Sciatic nerve (tissue), 2 donors: ENCODE measurements at places on chromosomes 3 and 15. TPM values are rescaled to one million over a fixed set of nuclear protein-coding genes. Genes with fewer than 3 reads are reported as not detected.

- DNase-seq = no peak
Observed at GRCh38 chr3:123876858-123877257, 7.3 kb downstream of the MYLK start.

ARHGEF26 gene
- 23.9 TPM for total RNA-seq

GRCh38 chr3:123297627-123297899, 95.8 kb downstream of the SEC22A start:
- DNase-seq = no peak

- DNase-seq = no peak
Observed at GRCh38 chr15:100205549-100206295, 136.1 kb downstream of the ADAMTS17 start.

BMF gene
- 15.0 TPM for total RNA-seq

GRCh38 chr3:30587904-30588303, 18.5 kb upstream of the TGFBR2 start:
- no peak for DNase-seq

DNA sequence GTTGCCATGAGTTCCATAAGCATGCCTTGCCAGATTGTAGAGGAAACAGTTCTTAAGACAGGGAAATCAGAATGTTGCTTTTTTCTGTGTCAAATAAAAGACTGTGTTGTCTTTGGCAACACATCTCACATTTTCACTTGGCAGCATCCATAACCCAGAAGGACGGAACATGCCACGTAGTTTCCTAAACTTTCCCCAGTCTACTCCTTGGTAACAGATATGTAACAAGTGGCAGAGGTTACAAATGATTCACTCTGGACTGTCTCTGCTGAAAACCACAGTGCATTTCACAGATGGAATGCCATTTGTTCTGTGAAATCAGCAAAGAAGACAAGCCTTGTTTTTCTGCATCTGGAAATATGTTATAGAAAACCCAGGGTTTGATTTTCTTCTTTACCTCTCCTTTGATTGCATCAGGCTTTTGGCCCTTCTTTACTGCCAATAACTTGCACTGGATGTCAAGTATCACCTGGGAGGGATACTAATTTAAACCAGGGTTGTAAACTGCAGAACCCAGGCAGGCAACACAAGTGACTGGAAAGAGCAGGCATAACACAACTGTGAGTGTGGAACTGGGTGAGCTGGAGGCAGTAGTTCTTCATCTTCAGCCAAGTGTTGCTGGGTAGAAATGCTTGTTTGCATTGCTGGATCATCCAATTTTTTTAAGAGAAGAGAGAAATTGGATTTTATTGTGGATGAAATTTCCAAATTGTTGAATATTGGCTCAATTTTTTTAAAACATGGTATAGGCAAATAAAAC, 124.4 kb upstream of the FOXB1 start:
- no peak for DNase-seq

REC114 gene
- total RNA-seq = not detected

DNA sequence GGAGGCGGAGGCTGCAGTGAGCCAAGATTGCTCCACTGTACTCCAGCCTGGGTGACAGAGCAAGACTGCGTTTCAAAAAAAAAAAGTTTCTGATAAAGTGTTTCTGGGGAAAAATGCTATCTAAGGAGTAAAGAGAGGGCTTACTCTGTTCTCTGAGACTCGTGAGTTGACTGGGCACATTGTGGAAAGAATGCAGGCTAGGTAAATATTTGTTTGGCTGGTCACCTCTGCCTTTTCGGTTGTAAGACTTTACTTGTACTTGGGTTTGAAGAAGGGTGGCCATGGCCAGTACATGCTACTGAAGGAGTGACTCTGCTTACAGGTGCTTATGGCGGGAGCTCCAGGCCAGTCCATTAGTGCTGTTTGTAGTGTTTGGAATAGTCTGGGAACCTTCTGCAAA, 68.7 kb downstream of the RUBCN start:
- DNase-seq = no peak

CLRN1 gene
- not detected for total RNA-seq

DNA sequence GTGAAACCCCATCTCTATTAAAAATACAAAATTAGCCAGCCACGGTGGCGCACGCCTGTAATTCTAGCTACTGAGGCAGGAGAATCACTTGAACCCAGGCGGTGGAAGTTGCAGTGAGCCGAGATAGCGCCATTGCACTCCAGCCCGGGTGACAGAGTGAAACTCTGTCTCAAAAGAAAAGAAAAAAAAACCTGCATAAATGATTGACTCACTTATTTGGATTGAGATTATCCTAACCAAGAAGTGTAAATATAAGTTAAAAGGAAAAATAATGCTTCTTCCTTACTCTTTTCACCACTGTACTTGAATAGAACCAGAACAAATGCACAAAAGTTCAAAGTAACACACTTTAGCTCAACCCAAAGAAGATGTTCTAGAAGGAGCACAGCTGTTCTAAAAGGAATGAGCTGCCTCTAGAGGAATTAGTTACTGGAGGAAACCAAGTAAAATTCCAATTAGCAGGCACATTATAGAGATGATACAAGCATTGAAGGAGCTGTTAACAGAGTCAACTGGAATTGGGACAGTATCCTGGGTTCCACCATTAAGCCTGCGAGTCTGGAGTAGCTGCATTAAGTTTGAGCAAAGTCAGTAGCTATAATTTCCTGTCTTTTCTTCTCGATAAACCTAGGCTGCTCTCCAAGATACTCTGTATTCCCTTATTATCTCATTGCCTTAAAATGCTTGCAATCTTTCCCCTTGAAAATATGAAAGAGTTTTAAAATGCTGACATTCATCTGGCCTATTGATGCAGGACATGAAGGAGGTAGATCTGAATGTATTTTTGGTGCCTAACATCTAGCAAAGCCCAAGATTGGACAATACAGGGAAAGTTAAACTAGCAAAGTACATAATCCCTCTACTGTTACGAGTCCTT, 9.5 kb downstream of the MTHFS start:
- DNase-seq = no peak

SEC11A gene
- total RNA-seq = 119 TPM

GRCh38 chr15:27864086-27864485, 235.0 kb downstream of the OCA2 start:
- no peak for DNase-seq

- DNase-seq = no peak
Observed at GRCh38 chr3:128436214-128436613, 30.5 kb downstream of the DNAJB8 start.

GRK7 gene
- not detected for total RNA-seq

GOLGA8M gene
- total RNA-seq = 16.0 TPM

DNA sequence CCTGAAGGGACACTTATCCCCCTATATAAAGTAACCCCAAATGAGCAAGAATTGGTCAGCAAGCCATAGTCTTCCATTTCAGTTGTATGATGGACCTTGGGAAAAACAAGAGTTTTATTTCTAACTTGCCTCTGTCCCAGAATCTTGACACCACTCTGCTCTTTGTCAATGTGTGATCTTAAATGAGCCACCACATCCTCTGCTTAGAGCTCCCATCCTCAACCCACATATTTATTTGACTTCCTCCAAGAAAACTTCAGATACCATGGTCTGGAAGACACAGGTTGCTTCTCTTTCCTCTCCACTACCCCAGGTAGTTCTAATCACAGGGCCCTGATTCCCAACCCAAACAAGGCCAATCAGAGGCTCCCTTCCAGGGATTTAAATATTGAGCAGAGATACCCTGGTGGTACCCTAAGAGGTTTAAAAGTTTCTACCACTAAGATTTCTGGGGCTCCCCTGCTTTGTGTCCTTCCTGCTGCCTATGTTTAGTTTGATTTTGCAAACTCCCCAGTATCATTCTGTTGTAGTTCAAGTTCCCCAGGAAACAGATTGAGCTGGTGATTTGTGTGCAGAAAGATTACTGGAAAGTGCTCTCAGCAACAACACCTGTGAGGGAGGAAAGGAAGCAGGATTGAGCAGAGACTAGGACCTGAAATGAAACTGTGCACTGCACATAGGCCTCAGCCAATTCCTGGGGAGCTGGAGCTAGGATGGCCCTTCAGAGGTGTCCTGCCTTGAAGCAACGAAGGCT, 64.3 kb downstream of the MTHFS start:
- DNase-seq = no peak

LYZL4 gene
- not detected for total RNA-seq

- no peak for DNase-seq
Observed at GRCh38 chr3:13272831-13273603, 147.1 kb downstream of the NUP210 start.

DNA sequence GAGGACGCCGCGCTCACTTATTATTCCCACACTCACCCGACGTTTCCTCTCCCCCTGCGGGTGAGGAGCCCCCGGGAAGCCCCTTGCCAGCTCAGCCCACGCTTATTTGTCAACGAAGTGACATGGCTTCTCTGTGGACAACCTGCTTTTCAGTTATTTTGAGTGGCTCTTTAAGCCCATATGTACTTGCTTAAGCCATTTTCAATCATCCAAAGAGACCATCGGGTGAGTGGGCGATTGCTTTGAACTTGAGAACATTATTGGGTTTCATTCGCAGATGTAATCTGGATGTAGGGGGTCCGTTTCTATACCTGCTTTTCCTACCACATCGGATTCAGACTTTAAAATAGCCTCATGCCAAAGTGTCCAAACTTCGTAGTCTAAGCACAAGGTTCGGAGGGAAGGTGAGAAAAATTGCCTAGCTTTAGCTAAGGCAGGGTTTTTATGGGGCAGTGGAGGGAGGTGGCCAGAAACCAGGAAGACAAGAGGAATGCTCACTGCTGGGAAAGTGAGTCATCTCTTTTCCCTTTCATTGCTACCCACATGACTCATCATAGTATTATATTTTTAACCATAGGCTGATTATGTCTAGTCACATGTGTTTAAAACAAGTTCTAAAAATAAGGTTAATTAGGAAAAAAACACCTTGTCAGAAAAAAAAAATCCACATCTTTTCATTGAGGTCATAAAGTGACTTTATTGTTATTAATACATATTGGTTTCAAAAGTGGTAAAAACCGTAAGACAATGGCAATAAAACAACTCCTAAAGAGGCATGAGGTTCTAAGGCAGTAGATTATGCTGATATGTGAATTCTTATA, 773.1 kb upstream of the NR2F2 start:
- no peak for DNase-seq

DNA sequence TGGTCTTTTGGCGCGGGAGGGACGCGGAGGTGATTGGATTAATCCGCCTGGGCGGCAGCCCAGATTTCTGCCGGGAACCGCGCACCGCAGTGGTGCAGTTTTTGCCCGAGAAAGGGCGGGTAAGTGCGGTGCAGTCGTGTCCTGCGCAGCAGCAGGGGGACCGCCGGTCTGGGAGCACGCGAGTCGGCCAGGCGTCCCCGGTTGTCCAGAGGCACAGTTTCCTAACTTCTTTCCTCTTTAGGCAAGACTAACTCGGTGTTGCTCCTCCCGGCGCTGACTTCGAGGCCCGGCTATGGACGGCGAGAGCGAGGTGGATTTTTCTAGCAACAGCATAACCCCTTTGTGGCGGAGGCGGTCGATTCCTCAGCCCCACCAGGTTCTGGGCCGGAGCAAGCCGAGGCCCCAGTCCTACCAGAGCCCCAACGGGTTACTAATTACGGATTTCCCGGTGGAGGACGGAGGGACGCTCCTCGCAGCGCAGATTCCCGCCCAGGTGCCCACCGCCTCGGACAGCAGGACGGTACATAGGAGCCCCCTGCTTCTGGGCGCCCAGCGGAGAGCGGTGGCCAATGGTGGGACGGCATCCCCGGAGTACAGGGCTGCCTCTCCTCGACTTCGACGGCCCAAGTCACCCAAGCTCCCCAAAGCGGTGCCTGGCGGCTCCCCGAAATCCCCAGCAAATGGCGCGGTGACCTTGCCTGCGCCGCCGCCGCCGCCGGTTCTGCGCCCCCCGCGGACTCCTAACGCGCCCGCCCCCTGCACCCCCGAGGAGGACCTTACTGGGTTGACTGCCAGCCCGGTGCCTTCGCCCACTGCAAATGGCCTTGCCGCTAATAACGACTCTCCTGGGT, 736 bp downstream of the ARHGEF26 start:
- peak; percentile 62 for DNase-seq

DNA sequence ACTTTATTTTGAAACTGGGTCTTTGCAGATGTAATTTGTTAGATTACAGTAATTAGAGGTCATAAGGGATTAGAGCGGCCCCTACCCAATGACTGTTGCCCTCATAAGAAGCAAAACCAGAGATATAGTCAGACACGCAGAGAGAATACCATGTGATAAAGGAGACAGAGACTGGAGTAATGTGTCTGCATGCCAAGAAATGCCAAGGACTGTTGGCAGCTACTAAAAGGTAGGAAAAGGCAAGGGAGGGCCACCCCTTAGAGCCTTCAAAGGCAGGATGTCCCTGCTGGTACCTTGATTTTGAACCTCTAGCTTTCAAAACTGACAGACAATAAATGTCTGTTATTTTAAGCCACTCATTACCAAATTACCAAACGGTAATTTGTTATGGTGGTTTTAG, 548.2 kb downstream of the FHIT start:
- DNase-seq = no peak

CPN2 gene
- not detected for total RNA-seq

DNA sequence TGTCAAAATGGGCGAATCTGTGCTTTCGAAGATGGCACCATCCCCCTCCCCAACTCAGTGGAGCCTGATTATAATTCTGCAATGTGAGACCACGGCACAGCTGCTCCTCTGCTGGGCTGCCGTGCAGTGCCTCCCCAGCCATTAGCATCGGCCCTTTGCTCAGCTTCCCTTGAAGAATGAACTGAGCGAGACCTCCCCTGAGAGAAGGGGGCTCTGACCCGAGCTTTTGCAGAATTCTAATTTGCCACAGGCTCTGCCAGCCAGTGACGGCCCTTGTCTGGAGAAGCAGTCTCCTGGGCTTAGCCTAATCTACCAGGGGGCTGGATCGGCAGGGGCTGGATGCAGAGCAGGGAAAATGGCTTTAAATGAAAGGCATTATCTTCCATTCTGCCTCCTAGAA, 57.2 kb downstream of the GLDN start:
- no peak for DNase-seq

SAMMSON gene
- total RNA-seq = 3.4 TPM

DNA sequence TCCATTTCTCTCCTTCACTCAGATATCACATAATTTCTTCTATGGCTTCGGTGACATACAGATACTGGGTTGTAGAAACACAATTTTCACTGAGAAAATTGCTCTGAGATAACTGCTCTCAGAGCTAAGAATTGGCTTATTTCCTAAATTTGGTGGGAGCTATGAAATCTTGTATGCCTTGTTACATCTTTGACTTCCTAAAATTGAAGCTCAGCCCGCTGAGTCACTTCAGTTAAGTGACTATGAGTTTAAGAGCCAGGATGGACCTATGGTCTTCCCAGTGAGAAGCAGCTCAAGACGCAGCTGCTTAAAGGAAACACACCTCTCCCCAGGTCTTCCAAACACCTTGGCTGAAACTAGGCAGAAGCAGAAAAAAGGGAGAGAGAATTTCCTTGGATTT, 56.4 kb downstream of the EFHB start:
- no peak for DNase-seq

PATL2 gene
- total RNA-seq = 2.9 TPM
